Activated CD4-positive, alpha-beta T cell treated with anti-CD3 and anti-CD28 coated beads, Interleukin-2, amount 50 U/mL, for 1 hour (primary cell): ENCODE measurements at places on chromosomes 12 and 14.
A peak's percentile ranks its signal among the peaks of the same experiment; 100 is the strongest.

DNA sequence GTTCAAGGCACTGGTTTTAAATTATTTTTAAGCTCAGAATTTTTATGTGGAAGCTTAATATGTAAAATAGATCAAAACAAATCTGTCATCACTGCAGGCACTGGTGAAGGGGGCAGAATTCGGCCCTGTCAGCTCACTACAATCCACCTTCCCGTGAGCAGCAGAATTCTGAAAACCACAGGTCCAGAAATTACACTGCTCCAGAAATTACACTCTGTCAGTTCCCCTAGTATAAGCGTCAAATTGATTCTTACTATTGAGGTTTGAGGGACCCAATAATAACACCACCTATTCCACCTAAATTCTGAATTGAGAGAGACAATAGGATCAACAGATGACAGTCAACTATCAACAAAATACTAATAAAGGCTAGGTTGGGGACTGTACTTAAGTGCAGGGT, 245.5 kb downstream of the PHLDA1 start:
- no peak for DNase-seq

- DNase-seq, result no peak
Observed at GRCh38 chr12:106307181-106307580, 4.6 kb downstream of the TCP11L2 start.

DNA sequence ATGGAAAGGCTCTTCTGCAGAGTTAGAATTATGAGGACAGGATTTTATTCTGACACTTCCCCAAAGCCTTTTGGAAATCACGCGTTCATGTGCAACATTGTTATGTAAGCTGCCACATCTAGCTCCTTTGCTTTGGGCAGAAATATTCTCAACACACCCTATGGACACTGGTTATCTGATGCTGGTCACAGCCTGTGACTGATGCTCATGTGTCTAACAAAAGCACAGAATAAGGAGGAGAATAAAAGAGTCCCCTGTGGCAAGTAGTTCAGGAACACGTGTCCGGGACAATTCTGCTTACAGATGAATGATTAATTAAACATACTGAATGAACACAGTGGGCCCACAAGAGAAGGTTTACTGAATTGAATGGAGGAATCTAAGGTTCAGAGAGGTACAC, 22.1 kb downstream of the FOXN3 start:
- no peak for DNase-seq

GRCh38 chr12:65208125-65208524, 38.7 kb downstream of the LEMD3 start:
- DNase-seq, result no peak

- DNase-seq, result no peak
Observed at GRCh38 chr12:40104461-40105264, 1.2 kb downstream of the SLC2A13 start.

DNA sequence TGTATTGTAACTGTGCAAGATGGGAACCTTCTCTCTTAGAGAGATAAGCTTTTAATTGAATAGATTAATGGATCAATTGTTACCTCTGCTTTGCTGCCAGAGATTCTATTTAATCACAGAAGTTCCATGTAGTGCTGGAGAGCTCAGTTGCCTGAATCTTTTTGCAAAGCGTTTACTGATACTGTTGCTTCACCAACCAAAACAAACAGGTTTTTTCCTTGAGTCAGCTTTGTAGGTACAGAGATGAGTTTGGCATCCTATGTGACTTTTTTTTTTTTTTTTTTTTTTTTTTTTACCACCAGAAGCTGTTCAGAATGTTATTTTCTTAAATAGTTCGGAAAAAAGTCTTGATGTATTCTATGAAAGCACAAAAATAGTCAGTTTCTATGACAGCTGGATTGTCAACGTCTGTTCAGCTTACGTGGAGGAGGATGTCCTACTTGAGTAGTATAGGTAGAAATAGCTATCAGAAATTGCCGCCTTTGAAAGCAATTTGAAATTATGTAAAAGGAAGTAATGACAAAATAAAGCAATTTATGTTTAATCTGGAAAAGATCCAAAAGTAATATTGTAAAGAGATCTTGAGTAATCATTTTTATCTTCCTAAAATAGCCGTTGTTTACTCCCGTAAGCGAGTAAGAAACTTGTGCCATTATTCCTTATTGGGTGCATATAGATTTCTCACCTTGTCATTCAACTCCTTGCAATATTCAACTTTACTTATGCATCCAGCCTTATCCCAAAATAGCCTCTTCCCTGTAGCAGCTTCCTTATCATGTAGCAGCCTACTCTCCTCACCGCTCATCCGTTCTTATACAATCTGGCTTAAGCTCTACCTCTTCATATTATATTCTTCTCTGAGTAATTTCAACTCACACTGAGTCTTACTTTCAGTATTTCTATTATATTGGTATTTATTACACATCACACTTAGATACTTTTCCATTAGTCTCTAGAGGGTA, 5.2 kb downstream of the LRRK2 start:
- no peak for DNase-seq

DNA sequence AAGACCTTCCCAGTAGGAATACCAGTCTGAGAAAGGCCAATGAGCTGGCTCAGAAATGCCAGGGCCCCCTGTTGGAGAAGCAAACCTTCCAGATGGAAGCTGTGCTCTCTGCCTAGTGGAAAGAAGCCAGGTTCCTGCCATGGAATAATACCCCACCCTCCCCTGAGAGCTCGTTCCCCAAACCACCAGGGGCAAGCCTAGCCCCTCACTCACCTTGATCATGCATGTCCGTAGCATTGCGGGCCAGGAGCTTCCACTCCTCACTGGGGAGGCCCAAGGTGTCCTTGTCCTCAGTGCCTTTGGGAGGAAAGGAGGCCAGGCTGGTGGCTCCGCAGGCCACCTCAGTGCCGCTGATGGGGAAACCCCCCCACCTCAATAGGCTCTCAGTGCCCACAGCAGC, 20.1 kb downstream of the AHSA1 start:
- no peak for DNase-seq

GRCh38 chr12:93020631-93021597, 91.8 kb upstream of the EEA1 start:
- DNase-seq, result no peak

GRCh38 chr14:56138928-56139327, 20.7 kb downstream of the PELI2 start:
- no peak for DNase-seq

DNA sequence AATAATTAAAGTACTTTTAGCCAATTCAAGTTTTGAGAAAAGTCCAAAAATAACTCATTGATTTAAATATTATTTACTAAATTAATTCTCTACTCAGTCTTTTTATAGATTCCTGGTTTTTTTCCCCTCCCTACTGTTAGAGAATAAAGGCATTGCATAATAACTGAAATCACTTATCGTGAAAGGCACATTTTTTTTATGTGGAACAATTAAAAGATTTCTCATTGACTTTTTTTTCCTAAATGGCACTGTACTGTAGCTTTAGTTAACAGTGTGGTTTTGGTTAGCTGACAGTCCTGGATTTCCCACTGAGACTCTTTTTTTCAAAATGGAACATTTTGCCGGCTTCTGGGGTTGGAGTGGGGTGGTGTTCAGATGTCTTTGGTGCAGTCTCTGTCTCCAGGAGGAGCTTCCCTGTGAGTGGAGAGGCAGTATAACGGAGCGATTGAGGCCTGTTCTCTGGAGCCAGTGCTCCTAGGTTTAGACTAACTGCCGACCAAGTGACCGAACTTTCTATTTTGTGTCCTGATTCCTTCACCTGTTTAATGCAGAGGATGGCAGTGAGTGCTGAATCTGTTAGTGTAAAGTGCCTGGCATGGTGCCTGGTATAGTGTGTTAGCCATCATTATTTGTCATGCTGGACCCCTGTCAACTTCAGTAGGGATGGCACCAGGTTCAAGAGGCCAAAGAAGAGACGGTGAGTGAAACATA, 117.7 kb downstream of the ADCK1 start:
- DNase-seq, result no peak

DNA sequence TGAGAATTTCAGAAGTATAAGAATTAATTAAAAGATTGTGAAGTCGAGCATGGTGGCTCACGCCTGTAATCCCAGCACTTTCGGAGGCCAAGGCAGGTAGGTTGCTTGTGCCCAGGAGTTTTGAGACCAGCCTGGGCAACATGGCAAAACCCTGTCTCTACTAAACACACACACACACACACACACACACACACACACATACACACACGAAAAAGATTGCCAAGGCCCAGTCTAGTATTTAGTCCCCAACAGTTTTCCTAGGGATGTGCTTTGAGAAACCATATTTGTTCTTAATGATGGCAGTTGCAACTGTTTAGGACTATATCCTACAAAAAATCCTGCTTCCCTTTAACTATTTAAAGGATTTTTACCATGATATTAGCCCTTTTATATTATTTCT, 6.0 kb downstream of the TBK1 start:
- no peak for DNase-seq

- DNase-seq, result no peak
Observed at GRCh38 chr14:33280646-33281045, 342.0 kb downstream of the NPAS3 start.

DNA sequence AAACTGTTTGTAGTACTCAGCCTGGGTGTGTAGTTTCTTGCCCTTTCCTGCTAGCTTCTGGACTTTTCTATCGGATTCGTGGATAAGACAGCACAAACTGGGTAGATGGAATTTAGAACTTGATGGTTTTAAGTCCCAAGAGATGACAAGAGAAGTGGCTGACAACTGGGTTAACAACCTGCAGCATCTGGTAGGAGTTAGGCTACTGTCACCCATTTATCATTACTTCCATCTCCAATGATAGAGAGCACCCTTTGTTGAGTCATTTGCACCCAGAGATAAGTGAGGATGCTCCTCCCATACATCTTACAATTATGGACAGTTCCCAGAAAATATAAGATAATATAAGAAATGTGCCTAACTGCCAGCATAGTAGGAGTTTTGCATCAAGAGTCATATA, 50.2 kb upstream of the FLRT2 start:
- DNase-seq, result no peak

DNA sequence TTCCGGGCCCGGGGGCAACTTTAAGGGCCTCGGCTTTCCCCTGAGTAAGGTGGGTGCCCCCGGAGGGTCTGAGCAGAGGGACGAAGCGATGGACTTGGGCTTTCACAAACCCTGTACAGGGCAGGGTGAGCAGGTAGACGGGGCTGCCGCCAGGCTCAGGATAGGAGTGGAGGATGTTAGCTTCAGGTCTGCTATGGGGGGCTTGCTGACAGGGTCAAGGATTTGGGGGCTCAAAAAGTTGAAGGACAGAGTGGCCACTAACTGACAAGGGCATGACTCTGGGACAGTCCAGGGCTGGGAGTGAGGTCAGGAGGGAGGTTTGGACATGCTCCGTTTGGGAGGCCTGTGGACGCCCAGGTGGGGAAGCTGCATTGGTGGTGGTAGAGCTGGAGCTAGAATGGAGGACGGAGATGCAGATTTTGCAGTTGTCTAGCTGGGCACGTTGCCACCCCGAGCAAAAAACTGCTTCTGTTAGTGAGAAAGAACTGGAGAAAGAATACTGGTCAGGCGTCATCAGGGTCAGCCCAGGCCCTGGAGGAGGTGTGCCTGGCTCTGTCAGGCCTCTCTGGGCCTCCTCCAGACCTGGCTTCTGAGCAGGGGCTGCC, 113.3 kb downstream of the ADGRD1 start:
- no peak for DNase-seq

DNA sequence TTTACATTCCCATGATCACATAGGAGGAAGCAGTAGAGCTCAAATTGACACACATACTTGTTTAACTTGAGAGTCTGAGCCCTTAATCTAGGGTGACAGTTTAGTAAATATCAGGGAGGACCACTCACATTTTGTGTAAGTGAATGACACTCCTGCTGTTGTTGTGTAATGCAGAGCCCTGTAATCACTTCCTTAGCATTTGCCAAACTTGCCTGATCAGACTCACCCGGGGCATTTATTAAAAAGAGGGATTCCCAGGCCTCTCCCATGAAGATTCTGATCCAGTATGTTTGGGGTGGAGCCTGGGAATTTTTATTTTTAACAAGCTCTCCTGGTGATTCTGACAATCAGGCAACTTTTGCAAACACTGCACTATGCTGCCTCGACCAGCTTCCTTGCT, 119.6 kb downstream of the NUAK1 start:
- no peak for DNase-seq

DNA sequence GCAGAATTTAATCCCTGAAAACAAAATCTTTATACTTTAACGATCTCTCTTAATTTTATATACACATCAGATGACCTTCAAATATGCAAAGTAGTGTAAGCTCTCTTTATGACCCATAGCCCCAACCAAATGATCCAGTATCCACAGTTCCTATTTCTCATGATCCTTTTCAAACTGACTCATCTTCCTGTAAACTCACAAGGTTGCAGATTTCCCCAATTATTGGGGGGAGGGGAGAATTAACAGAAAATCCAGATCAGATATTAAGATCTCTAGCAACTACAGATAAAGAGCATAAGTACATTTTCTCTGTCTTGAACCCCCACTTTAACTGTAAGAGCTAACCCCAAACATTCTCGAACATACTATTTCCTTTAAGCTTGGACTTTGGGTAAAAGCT, 12.5 kb downstream of the GNS start:
- no peak for DNase-seq

- no peak for DNase-seq
Observed at GRCh38 chr14:35944847-35945246, 118.7 kb downstream of the BRMS1L start.

DNA sequence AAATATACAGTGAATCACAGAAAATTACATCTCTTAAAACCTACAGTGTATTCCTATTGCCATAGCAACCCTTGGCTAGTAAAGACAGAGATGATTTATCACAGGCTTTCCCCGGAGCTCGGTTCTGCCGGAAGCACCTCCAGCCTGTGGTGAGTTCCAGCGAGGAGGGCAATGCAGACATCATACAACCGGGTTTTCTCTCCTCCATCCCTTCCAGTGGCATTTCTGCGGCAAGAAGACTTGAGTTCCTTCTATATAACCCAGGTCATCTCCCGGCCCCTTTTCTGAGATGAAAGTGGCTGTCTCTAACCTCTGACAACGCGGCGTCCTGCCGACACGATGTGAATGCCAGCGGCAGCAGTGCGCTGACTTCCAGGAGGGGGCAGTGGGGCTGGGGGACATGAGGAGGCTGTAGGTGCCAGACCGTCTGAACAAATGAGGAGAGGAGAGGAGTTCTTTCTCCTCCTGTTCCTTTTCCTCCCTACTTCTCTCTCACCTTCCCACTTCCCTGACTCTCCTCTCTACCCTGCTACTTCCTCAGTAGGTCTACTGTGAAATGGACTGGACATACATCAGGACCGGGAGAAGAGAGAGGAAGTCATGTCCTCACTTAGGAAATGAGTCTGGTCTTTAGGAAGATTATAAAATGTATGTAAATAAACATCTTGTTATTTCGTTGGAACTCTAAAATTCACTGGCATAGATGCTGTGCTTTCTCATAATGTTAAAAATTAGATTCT, 68.6 kb upstream of the MAX start:
- DNase-seq, result peak; percentile 33
